Putamen (tissue), 1 donor: ENCODE measurements at places on chromosomes 12 and 14.
A peak's percentile ranks its signal among the peaks of the same experiment; 100 is the strongest.

DNA sequence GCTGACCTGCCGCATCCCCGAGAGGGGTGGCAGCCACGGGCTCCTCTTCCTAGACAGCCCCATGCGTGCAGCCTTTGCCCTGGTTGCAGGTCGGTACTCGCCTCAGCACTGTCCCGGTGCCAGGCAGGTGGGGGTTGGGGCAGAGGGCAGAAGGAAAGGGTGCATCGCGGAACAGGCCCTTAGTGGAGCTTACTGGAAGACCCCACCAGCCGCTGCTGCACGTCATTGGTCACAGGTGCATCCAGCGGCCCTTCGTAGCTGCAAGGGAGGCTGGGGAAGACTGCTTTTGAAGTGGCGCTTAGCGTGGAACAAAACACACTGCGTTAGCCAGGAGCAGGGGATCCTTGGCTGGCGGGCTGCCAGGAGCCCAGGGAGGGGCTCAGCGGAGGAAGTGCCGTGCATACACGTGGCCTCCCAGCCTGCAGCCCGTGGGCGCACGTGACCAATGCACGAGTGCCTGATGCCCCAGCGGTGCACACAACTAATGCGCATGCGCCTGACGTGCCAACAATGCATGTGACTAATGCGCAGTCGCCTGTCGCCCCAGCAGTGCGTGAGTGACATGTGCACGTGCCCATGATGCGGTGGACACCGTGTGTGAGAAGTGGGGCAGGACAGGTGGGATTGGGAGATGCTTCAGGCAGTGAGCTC is 5.0 kb upstream of the EP400 start:
- DNase-seq, result no peak

GRCh38 chr12:23952071-23952470 is 2.6 kb upstream of the SOX5 start:
- DNase-seq, result no peak

GRCh38 chr14:58430156-58430555 is 2.6 kb downstream of the KIAA0586 start:
- DNase-seq, result no peak

- DNase-seq, result no peak
Measured at GRCh38 chr14:23054000-23054811, 3.1 kb downstream of the CDH24 start.

DNA sequence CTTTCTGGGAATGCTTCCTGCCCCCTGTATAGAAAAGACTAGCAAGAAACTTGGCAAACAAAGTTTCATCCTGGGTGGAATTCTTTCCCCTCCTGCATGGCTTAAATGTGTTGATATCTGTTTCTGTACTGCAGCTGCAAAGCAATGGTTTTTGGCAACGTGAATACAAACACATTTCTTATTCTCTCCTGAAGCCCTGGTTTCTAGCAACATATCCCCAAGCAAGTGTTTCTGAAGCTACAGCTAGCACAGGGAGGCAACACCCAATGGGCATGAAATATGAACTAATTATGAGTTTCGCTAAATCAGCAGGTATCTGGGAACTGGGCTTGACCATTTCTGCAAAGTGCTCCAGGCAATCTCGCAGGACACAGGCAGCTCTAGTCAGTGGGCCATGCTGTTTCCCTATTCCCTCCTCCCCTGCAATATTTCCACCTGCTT is 392.3 kb upstream of the TMPO start:
- no peak for DNase-seq

DNA sequence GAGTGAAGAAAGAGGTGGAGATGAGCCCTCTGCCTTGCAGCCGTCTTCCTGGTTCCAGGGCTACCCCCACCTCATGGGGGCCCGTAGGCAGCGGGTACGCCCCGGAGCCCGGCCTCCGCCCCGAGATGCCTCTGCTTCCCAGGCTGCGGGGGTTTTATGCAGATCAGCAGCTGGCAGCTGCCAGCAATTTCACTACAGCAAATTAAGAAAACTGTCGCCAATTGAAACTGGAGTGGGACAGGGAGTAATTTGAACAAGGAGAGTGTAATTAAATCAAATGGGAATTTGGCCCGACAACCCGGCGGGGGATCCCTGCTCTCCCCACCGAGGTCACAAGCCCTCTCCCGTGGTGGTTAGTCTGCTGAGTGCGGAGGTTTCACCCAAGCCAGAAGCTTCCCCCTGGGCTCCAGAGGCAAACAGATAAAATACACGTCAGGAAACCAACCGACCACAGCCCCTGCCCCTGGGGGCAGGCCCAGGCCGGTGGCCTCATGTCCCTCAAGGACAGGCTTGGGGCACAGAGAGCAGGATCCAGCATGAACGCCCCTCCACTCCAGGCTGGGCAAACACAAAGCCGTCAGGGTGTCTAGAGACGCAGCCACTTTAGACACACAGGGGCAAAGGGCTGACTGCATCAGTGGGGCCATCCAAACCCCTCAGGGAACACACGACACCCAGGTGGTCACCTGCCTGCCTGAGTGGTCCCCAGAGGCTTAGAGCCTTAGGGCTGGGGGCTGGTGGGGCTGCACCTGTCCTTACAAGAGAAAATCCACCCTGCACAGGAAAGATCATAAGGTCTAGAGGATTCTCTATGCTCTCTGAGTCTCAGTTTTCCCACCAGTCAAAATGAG is 53.8 kb downstream of the TESC start:
- peak; percentile 60 for DNase-seq

DNA sequence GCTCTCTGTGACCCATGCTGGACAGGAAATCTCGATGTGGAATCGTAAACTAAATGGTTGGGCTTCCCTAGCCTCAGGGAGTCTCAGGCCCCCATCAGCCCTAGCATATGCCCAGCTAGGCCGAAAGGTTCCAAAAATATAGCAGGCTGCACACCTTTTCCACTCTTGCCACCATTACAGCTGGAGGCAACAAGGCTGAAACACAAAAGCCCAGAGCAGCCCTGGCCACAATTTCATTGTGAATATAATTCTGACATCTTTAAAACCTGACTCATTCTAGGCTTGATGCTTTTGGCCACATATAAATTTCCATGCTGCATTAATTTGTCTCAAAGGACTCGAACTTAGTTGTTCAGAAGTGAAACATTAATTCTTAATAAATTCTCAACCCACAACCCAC is 382.2 kb downstream of the GRIN2B start:
- no peak for DNase-seq
